ENCODE measurements at places on chromosomes 4 and X.

DNA sequence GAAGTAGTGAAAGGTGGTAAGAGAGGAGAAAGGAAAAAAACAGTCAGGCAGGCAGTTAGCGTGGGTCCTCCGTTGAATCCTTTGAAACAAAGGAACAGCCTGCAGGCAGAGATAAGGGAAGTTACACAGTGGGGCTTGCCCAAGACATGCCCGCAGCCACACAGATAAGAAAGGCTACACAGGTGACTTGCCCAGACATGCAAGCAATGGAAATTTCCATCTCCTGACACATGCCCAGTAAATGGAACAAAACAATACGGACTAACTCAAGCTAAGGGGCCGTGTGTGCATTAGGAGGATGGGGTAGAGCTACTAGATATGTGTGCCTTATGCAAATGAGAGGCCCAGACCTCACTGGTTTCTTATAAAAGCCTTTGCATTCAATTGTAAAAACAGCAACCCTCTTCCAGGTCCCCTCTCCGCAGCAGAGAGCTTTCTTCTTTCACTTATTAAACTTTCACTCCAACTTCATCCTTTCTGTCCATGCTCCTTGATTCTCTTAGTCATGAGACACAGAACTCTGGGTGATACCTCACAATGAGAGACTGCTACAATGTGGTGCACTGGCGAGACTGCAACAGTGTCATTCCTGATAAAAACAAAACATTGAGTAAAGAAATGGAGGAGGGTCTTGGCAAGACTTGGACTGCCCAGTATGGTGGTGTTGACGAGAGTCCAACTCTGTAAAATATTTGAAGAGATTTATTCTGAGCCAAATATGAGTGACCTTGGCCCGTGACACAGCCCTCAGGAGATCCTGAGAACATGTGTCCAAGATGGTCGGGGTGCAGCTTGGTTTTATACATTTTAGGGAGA, 997.4 kb upstream of the PRKX start:
- DNase-seq: no peak

- no peak for DNase-seq
These were observed 57.9 kb downstream of the FREM3 start for GRCh38 chr4:143642611-143643010.

- DNase-seq: no peak
These were observed 35.4 kb downstream of the FABP2 start for GRCh38 chr4:119286377-119287002.

GRCh38 chr4:76556452-76556851, 121.4 kb downstream of the SHROOM3 start:
- no peak for DNase-seq

DNA sequence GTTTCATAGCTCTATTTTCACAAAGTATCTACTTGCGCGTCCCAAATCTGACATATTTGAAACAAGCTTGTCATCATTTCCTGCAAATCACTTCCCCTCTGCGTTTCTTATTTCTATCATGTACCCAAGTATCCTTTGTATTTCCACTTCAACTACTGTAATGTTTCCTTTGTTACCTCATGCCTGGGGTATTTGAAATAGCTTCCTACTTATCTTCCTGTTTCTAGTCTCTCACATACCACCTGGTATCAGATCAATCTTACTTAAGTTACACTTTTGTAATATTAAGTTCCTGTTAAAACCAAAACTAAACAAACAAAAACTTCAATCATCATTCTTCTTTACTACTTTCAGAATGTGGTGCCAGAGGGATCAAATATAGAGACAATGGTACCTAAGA, 93.6 kb upstream of the SMAD1 start:
- DNase-seq: no peak

All from left ventricle myocardium inferior (tissue), 1 donor.